Stimulated activated CD8-positive, alpha-beta memory T cell treated with anti-CD3 and anti-CD28 coated beads, Interleukin-7, amount 100 ng/mL, for 24 hours (primary cell): ENCODE measurements at places on chromosomes 2 and 18.

DNA sequence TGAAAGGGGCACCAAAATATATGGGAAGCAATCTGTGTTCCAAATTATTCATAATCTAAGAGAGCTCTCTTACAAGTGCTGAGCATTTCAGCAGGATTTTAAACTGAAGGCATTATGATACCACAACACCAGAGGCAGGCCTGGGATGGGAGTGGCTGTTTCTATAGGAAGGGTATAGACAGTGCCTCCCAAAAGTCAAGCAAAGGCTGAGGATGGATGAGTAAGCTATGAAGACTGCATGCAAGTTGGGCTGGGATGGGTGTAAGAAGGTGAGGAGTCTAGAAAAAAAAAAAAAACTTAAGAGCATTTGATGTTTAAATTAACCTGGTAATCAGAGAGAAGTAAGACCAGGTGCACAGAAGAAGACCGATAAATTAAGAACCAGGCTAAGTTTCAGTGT is 132.5 kb downstream of the OSR1 start:
- DNase-seq: no peak

DNA sequence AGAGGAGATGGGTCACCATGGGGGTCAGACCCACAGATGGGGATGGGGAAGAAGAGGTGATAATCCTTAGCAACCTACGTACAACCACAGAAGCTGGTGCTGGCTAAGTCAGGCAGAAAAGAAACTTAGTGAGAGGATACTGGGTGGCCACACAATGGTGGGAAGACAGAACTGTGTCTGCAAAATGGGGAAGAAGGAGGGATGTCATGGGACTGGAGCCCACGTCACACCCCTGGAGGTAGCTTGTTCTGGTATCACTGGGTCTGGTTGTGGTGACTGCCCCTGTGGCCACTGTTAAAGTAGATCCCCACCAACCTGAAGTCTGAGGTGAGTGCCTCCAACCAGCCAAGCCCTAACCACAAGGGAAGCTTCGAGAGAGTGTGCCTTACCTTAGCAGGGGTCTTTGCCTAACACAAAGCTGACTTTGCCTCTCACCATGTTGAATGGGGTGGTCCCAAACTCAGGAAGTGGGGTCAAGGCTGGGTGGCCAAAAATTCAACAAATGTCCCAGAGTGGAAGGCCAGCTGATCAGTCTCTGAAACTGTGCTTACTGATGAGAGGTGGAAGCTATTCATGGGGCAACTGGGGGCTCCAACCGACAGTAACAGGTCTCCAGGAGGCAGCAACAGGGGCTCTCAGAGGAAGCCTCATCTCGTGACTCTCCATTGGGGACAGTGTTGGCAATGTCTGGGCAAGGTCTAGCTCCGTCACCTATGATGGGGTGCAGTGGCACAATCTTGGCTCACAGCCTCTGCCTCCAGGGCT is 64.8 kb upstream of the SLC1A4 start:
- DNase-seq: no peak

GRCh38 chr2:170141865-170142264 is 36.1 kb upstream of the MYO3B start:
- no peak for DNase-seq

DNA sequence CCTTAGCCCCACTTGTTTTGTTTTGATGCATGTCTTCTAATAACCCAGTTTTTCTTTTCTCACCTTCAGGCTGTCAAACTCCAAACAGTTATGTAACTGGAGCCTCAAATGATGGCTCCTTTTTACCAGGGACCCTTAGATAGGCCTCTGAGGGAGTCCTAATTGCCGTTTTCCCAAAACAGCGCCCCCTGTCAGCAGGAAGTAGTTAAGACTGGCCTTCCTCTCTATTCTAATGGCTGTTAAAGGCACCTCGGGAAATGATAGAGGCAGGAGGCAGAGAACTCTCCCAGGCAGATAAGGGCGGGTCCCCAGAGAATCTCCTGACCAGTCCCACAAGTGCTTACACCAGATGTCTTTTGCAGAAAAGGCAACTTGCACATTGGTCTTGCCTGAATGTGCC is 123.2 kb downstream of the KCNS3 start:
- DNase-seq: no peak

DNA sequence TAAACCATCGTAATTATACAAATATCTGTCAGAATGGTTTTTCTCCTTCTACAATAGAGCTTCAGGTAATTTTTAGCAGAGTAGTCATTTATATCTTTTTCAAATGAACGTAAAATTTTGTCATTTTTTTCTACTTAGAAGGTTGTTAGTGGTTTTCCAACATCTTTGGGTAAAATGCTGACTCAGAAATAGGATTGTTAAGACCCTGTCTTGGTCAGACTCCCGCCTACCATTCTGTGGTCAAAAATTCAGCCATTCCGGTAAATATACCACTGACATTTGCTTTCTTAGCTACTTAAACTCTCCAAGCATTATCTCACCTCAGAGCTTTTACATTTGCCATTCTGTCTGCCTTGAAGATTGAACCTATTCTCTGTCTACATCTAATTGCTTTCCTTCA is 154.1 kb upstream of the CDH19 start:
- no peak for DNase-seq

- no peak for DNase-seq
Measured at GRCh38 chr2:236866542-236867340, 218.9 kb upstream of the COPS8 start.

DNA sequence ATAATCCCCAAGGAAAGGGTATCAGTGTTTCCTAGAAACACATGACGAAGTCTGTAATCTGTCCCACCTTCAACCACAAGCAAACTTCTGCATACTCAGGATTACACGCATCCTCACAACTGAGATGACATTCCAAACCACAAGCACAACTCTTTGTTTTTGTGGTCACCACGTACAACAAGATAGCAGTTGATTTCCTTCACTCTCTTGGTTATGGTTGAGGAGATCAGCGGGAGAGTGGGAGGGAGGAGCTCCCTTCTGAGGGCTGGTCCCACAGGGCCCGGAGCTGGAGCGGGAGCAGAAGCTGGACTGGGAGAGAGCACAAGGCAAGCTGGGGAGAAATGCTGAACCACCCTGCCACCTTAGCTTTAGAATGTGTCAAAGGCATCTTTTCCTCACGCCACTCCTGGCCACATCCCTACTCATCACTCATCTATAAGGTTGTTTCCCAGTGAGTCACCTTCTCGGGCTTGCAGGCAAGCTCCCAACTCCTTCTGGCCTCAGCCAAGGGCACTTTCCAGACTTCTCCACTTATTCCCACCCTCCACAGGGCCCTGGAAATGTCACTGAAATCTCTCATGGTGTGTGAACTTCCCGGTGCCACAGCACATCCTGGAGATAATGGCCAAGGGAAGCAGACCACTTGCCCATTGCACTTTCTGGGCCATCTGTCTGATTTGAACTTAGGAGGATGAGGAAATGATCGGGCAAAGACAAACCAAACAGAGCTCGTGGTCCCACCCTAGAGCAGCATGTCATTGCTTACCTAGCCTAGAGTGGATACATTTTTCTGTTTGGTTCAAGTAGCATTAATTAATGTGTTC is 98.9 kb upstream of the LGALSL start:
- DNase-seq: no peak

DNA sequence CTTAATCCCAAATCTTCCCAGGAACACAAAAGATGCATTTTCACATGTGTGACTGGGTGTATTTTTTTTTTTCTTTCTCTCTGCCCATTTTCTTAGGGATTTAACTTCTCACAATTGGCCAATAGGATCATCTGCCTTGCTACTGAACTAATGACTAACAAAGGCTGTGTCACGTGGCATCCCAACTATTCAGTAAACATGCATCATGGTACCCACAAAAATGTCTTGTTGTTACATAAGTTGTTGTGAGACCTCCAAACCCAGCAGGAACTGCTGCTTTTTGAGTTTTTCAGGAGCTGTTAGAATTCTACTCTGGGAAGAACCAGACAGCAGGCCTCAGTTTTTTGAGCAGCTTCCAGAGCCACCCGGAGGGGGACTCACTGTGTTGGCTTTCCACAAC is 31.9 kb downstream of the GAD1 start:
- DNase-seq: no peak

DNA sequence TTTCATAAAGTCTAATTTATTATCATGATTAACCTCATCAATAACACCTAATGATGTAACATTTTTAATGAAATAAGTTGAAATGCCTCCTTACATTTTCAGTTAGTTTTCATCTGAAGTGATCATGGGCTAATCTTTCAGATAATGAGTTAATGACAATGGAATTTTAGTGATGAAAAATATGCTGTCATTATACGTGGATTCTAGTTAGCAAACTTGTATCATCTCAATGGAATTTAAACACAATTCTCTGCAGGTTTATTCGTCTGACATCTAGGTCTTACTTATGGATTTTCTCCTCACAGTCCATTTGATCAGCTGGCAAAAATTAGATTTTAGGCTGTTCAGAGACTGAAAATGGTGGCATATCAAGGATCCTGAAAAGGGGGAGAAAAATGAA is 885.0 kb downstream of the SLC4A3 start:
- no peak for DNase-seq

- DNase-seq: no peak
Measured at GRCh38 chr2:49035481-49035880, 118.8 kb downstream of the FSHR start.

GRCh38 chr18:58263055-58263957 is 219.3 kb downstream of the NEDD4L start:
- DNase-seq: no peak

DNA sequence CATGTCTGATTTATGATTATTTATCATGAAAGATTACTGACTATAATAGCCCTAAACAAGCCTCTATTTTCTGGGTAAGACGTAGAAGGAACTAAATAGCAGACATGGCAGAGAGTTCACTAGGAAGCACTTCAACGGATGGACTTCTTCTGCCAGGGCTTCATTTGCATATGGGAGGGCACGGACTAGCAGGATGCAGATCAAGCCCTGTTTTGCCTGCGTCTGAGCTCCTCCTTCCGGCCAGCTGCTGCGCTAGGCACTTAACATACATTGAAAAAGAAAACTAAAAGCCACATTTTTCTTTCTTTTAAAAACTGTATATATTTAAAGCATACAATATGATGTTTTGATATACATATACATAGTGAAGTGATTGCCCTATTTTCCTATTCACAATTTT is 340.0 kb upstream of the MEX3C start:
- no peak for DNase-seq

- no peak for DNase-seq
Measured at GRCh38 chr2:240463866-240464481, 28.5 kb downstream of the GPC1 start.

GRCh38 chr2:38750011-38750890 is 910 bp downstream of the SRSF7 start:
- DNase-seq: peak; percentile 10

- no peak for DNase-seq
Measured at GRCh38 chr2:36433311-36434217, 78.0 kb downstream of the CRIM1 start.

- no peak for DNase-seq
Measured at GRCh38 chr2:120912101-120912985, 176.7 kb downstream of the GLI2 start.

DNA sequence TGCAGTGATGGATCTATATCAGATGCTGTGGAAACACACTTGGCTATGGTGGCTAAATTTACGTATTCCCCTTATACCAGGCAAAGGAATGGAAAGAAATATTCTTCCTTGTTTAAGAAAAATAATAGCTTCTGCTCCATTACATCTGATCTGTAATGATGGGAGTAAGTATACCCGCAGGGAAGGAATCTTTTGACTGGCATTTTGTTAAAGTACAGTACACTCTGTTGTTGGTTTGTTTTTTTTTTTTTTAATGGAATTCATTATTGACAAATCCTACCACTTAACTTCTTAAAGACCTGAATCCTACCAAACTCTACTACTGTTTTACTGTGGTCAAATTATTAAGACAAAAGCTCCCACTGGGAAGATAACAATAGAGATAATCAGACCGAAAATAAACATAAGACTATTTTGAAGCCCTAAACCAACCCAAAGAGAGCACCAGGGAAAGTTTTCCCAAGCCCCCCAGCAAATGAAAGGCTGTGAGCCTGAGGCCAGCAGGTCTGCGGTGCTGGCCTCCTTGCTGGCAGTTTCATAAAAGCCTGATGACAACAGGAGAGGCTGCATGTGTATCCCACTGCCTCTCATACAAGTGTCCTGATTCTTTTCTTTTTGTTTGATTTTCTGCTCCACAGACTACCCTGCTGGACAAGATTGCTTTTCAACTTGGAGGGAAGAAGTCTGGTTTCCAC is 101.0 kb downstream of the SLC25A12 start:
- DNase-seq: no peak

DNA sequence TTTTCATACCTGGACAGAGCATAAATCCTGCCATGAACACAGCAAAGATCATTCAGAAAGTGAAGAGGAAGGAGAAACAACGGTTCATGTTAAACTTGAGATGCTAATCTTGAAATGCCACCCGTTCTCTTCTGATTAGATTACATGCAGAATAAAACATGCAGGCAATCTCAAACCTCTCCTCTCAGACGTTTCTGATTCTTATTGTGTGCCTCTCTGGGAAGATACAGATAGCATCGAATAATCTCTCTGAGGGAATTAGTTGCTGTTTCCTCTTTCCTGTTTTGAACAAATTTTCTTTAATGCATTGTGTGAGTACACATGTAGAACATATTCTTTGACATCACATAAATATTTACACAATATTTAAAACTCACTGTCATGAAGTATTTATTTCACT is 313.4 kb downstream of the PRKCE start:
- DNase-seq: no peak

- DNase-seq: no peak
Measured at GRCh38 chr18:26543373-26543772, 5.0 kb downstream of the KCTD1 start.

DNA sequence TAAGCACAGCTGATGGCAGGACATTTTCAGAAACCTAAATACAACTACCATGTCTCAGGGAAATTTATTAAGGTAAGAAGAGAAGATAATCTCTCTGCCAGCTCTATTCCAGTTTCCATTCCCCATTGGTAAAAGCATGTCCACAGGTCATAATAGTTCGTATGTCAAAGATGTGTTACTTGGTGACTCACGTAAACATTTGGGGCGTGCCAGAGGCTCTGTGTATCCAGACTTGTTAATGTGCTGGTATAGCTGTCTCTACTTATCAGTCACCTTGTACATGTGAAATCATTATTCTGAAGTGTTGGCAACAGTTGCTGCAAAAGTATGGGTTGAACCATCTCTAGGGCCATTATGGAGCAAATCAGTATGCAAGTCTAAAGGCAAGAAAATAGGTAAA is 1345.1 kb downstream of the SUCLG1 start:
- DNase-seq: no peak

- DNase-seq: no peak
Measured at GRCh38 chr2:149129433-149129832, 90.9 kb downstream of the LYPD6B start.

DNA sequence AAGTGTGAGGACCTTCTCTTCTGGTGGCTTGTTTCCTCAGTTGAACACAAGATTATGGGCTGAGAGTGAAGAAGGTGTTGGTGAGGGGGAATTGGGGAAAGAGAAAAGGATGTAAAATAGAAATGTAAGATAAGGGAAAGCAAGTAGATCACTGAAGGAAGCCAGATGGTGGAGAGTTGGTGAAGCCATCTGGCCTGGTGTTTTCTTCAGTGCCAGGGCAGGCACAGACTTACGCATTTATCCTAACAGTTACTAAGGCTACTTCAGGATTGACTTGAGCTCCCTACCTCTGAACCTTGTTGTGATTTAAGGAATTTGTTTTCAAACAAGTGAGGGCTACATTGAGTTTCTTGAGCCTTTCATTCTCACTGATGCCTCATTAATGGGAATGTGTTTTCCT is 113.8 kb downstream of the GALNT1 start:
- DNase-seq: no peak
